Breast epithelium (tissue), 4 donors: ENCODE measurements at places on chromosomes 2 and 18. TPM values are rescaled to one million over a fixed set of nuclear protein-coding genes. Genes with fewer than 3 reads are reported as not detected.

The C2orf80 gene
- total RNA-seq: not detected

DNA sequence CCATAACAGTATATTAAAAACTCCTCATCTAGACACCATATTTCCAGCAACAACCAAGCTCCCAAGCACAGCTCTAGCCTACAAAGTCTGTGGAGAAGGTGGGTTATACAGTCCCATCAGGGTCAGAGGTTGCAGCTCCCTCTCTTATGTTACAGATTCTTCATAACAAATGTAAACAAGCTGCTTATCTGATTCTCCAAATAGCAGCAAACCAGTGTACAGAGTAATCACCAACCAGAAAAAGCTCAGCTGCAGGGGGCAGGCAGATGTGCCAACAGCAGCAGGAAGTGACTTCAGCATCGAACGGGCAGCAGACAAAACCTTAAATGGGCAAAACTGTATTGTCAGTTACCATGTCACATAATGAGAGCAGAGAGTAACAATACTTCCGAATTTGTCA, 52.9 kb upstream of the NABP1 start:
- no peak overlapping the region for H3K27ac ChIP-seq
- no peak for DNase-seq
- H3K27me3 ChIP-seq: no peaks in the 10 kb centered on the region
- no peaks in the 10 kb centered on the region for H3K4me1 ChIP-seq

DNA sequence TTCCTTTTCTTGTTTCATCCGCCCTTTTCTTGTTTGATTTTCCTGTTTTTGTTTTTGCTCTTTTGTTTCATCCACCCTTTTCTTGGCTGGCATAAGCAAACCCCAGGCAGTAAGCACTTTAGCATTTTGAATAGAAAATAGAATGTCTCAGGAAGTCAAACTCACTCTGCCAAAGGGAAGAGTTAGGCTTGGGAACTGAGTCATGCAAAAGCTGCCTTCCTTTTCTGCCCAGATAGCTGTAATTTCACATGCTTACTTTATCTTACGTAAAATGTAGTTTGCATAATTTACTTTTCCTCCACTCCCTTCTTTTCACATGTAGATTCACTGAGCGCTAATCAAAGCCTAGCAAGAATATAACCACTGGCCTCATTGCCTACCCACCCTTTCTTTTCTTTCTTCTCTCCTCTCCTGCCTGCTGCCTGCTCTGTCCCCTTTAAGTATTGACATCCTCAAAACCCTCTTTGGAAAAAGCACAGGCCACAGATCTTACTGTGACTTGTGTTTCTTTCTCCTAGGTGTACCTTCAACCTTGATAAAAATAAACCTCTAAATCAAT, 48.4 kb downstream of the CNGA3 start:
- H3K27ac ChIP-seq: no peak overlapping the region
- no peaks in the 10 kb centered on the region for H3K4me1 ChIP-seq
- H3K27me3 ChIP-seq: peaks cover 5% of the 10 kb centered on the region
- DNase-seq: no peak

- no peak overlapping the region for H3K4me3 ChIP-seq
- peak overlapping the region; percentile 55 for H3K27ac ChIP-seq
- H3K36me3 ChIP-seq: no peaks in the 10 kb centered on the region
- DNase-seq: peak; percentile 31
- H3K4me1 ChIP-seq: no peaks in the 10 kb centered on the region
- H3K27me3 ChIP-seq: no peaks in the 10 kb centered on the region
Measured at GRCh38 chr18:8982416-8983183, 119.9 kb upstream of the NDUFV2 start.

GRCh38 chr2:112480530-112481049, 1.4 kb upstream of the TTL start:
- DNase-seq: no peak
- H3K4me1 ChIP-seq: peaks cover 7% of the 10 kb centered on the region
- peak overlapping the region; percentile 63 for H3K4me3 ChIP-seq
- no peaks in the 10 kb centered on the region for H3K27me3 ChIP-seq

DNA sequence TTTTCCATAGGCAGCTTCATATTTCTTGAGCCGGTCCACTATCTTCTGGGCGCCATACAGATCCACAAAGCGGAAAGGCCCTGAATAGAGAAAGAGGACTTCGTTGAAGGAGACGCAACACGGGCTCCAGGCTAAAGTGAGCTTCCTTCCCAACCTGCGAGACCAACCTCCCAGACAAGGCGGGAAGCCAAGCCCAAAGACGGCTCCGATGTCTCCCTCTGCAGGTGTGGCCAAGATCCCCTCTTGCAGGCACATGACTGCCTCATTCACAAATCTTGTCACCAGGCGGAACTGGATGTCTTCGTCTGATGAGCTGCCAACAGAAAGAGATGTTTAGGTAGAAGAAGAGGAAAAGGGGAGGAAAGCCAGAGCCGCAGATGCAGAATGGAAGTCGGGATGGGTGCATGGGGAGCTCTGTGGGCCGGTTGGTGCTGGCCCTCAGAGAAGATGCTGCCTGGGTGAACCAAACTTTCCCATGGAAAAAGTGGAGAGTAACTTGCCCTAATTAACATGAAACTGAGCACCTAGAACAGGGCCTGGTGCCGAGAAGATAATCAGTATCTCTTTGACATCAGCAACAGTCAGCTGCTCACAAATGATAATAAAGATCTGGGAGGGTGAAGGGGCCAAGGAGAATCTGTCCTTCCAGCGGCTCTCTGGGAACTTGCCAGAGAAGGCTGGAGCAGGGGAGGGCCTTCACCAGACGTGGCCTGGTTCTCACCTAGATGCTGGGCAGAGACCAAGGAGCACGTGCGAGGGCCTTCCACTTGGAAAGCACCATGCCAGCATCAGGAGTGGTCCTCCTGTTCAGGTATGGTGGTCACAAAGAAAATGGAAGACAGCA, 18.6 kb downstream of the GAREM2 start:
- no peak for DNase-seq
- H3K4me1 ChIP-seq: no peaks in the 10 kb centered on the region
- no peak overlapping the region for H3K4me3 ChIP-seq
- no peaks in the 10 kb centered on the region for H3K27me3 ChIP-seq
- H3K36me3 ChIP-seq: no peaks in the 10 kb centered on the region

- H3K27me3 ChIP-seq: no peaks in the 10 kb centered on the region
- DNase-seq: no peak
- no peaks in the 10 kb centered on the region for H3K4me1 ChIP-seq
- no peak overlapping the region for H3K4me3 ChIP-seq
- peaks cover 4% of the 10 kb centered on the region for H3K36me3 ChIP-seq
Measured at GRCh38 chr2:112092286-112093041, 37.4 kb downstream of the TMEM87B start.

The CDH7 gene
- total RNA-seq: not detected

DNA sequence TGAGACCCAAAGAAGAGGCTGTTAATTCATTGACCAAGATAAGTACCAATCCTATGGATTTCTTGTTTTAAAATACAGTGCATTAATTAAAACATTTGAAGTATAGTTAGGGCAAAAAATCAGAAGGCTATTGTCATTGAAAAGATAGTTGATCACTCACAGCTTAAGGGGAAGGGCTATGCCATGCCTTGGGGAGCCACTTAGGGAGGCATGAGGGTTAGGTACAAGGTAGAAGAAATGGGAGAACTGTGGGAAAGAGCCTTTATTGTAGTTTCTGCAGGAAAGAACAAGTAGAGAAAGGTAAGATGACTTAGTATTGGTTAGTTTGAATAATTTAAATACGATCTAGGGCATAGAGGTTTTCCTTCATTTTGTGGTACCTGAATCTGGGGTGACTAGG, 1285.5 kb upstream of the TMEFF2 start:
- no peak for DNase-seq
- no peaks in the 10 kb centered on the region for H3K27me3 ChIP-seq
- no peaks in the 10 kb centered on the region for H3K36me3 ChIP-seq
- H3K4me1 ChIP-seq: no peaks in the 10 kb centered on the region

DNA sequence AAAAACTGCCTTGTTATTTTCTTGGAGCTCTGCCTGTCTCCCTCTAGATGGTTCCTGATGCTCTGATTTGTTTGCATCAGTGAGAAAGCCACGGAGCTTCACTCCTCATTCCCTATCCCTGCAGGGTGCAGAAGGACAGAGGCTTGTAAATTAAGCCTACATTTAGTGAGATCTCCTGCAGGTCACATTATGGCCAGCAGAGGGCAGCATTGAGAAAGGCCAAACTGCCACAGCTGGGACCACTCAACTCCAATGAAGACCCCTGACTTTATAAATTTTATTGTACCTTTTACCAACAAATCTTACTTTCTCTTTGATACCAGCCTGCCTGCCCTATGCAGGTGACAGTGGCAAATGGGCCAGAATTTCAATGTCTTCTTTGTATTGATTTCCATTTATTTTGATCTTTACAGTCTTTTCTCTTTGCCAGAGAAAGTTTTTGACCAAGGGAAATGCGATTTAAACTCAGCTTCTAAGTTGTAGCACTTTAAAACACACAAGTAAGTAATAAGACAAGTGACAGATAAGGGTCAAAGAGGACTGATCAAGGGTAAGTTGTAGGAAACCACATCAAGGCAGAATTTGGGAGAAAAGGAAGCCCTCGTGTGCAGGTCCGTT, 1029.1 kb upstream of the KLHL29 start:
- DNase-seq: peak; percentile 35
- no peak overlapping the region for H3K27ac ChIP-seq
- H3K4me1 ChIP-seq: no peaks in the 10 kb centered on the region
- no peaks in the 10 kb centered on the region for H3K27me3 ChIP-seq

DNA sequence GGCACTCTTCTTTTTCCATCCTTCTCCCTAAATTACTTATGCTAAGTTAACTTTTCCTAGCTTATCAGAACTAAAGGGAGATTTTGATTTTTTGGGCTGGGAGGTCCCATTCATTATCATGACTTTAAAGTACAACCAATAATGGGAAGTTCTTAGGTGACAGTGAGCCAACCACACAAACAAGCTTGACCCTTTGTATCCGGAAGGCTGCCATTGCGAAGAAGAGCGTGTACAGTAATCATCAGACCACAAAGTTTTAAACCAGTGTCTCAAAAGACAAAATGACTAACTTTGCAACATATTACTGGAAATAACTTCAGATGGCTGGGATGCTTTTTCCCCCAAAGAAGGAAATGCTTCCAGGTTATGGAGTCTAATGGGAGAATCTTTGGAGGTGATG, 298.1 kb downstream of the TGIF1 start:
- H3K36me3 ChIP-seq: no peaks in the 10 kb centered on the region
- H3K4me1 ChIP-seq: no peaks in the 10 kb centered on the region
- H3K4me3 ChIP-seq: no peak overlapping the region
- DNase-seq: no peak

The C2orf68 gene
- total RNA-seq: 13.9 TPM

The ATG9A gene
- total RNA-seq: 44.5 TPM

DNA sequence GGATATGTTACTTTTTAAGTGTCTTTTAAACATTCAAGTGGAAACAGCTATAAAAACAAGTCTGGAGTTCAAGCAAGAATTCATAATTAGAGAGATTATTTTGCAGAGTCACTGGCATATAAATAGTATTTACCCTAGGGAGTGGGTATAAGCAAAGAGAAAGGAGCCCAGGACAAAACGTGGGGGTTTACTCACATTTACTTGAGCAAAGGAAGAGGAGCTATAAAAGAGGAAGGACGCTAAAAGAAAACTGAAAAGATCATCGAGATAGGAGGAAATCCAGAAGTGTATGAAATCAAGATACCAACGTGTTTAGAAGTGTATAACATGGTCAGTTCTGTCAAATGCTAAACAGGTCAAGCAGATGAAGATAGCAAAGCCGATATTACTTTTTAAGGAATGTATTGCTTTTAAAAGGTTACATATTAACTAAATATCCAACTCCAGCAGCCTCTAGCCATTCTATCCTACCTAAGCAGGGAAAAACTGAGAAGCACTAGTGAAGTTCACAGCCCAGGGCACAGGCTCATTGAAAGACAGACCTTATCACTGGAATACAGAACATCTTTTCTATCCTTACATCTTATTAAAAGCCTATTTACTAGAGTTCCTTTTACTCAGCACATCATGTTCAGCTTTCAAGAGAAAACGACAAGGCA, 8.6 kb downstream of the KANSL1L start:
- H3K27me3 ChIP-seq: no peaks in the 10 kb centered on the region
- no peak for DNase-seq
- H3K36me3 ChIP-seq: no peaks in the 10 kb centered on the region
- H3K4me1 ChIP-seq: no peaks in the 10 kb centered on the region
- H3K27ac ChIP-seq: no peak overlapping the region

- H3K27me3 ChIP-seq: no peaks in the 10 kb centered on the region
- H3K36me3 ChIP-seq: no peaks in the 10 kb centered on the region
- no peaks in the 10 kb centered on the region for H3K4me1 ChIP-seq
- peak overlapping the region; percentile 97 for H3K27ac ChIP-seq
Measured at GRCh38 chr2:197498937-197499593, 575 bp downstream of the HSPD1 start.

The NAT8 gene
- not detected for total RNA-seq

The ITPRIPL1 gene
- 11.1 TPM for total RNA-seq

The ESPNL gene
- 1.3 TPM for total RNA-seq

The TLX2 gene
- total RNA-seq: not detected

- H3K4me3 ChIP-seq: no peak overlapping the region
- peak overlapping the region; percentile 48 for H3K27ac ChIP-seq
- no peaks in the 10 kb centered on the region for H3K36me3 ChIP-seq
- no peaks in the 10 kb centered on the region for H3K27me3 ChIP-seq
- DNase-seq: no peak
Measured at GRCh38 chr2:24881158-24881557, 38.9 kb downstream of the ADCY3 start.

The HDHD2 gene
- 24.9 TPM for total RNA-seq

GRCh38 chr2:132873738-132874137, 203.7 kb upstream of the LYPD1 start:
- no peaks in the 10 kb centered on the region for H3K27me3 ChIP-seq
- no peak overlapping the region for H3K27ac ChIP-seq
- no peaks in the 10 kb centered on the region for H3K4me1 ChIP-seq
- DNase-seq: no peak
- no peak overlapping the region for H3K4me3 ChIP-seq

- H3K27me3 ChIP-seq: no peaks in the 10 kb centered on the region
- no peak overlapping the region for H3K4me3 ChIP-seq
- no peak for DNase-seq
- H3K4me1 ChIP-seq: no peaks in the 10 kb centered on the region
- H3K27ac ChIP-seq: no peak overlapping the region
Measured at GRCh38 chr2:167114018-167114417, 225.7 kb downstream of the XIRP2 start.

The MRO gene
- 0.59 TPM for total RNA-seq
